ENCODE measurements at places on chromosomes 6 and 20. TPM values are rescaled to one million over a fixed set of nuclear protein-coding genes. Genes with fewer than 3 reads are reported as not detected.

DNA sequence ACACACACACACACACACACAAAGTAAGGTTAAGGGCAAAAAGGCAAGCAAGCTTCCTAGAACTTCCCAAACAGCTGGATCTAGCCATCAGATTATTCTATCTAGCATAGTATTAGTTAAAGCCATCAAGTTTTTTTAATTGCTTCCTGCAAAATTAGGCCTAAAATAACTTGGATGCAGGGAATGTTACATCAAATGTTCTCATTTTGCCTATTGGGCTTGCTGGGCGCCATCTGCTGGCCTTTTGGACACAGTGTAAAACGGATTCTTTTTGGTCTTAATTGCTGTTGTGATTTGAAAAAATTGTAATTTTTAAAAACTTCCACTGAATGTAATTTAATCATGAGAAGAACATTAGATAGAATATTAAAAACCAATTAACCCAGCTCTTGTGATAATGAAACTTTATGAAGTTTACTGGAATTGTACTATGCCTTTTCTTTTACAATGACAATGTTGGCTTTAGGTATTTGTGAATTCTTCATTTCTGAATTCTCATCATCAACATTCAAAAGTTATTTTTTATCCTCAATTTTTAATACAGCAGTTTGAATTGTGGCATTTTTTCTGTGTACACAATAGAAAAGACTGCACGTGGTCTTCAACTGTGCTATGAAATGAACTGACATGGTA lies 6.8 kb downstream of the MKKS start:
- peak; percentile 64 for DNase-seq

DNA sequence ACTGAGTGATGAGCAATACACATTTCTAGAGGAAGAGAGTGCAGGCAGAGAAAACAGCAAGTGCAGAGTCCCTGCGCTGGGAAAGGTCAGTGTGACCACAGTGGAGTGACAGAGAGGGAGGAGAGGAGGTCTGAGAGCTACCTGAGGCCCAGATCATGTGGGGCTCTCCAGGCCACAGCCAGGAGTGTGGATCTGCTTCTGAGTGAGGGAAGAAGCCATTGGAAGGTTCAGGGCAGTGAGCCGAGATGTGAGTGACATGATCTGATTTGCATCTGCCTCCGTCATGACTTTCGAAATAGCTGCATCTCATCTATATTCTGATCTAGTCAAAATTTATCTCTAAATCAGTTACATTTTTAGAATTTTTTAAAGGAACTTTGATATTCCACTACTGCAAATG lies 367.1 kb downstream of the PREX1 start:
- no peak for DNase-seq

GRCh38 chr6:33610779-33611732 lies 10.1 kb upstream of the ITPR3 start:
- DNase-seq = no peak

DNA sequence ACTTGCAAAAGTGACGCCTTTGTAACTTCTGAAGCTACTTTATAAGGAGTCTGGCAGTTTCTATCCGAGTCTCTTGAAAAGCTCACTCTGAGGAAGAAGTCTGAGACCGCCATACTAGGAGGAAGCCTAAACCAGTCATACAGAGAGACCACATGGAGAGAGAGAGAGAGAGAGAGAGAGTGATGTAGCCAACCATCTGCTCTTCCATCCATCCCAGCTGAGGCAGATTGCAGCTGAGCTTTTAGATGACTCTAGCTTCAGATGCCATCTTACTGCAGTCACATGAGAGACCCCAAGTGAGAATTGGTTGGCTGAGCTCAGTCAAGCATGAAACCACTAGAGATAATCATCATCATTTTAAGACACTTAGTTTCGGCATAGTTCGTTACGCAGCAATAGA lies 15.0 kb upstream of the DTNBP1 start:
- no peak for DNase-seq

GRCh38 chr6:107124934-107125348 lies 9.6 kb upstream of the BEND3 start:
- no peak for DNase-seq

DNA sequence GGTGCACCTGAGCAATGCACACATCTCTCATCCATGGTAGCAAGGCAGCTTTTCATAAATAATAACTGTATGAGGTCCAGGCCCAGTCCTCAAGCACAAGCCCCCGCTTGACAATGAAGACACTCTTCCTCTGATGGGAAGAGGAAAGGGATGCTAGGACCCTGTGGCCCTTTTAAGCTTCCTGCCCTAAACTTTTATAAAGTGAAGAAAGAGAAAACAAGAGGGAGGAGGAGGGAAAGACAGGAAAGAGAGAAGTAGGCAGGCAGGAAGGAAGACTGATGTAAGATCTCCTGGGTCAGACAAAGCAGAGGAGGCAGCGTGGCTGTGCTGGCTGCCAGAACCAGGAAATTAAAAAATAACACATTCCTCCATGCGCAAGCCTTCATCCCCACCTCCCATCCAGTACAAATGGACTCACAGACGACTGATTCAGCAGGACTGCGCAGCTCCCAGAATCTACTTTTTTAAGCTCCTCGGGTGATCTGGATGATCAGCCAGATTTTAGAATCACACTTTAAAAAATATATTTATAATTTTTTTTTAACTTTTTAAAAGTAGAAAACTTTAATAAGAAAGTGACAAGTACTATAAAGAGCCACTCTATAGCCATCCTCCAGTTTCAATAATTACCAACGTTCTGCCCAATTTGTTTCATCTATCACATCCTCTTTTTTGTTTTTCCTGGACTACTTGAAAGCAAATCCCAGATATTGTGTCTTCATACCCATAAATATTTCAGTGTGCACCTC lies 16.5 kb downstream of the TNFAIP3 start:
- no peak for DNase-seq

DNA sequence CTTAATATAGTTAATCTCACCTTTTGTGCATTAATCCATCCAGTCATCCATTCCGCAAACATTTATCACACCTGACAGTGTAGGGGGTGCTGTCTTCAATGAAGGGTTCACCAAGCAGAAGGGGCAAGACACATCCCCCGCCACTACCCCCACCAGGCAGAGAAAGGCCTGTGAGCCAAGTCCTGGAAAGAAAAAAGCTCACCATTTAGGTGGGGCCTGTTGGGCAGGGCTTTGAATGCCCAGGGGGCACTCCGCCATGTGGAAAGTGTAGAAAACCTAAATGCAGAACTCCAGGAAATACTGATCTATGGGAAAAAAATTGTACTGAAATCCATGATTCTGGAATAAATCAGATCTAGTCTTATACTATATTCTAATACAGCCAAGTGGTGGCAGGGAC lies 4.8 kb upstream of the STX16 start:
- DNase-seq = no peak

DNA sequence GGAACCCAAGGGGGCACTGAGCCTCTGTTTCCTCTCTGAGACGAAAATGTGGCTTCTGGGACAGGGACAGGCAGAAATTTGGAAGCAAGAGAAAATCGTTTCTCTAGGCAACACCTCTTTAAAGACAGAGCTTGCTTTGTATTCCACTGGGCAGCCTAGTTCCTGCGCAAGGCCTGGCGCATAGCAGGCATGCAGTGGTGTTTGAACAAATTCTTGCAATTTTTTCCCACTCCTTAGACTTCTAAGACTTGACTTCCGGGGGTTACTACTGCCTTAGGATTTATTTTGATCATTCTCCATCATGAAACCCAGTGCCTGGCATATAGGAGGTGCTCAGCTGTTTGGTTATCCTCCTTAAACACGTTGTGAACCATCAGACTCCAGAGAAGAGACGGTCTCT lies 249.0 kb upstream of the KCNG1 start:
- DNase-seq = no peak

GRCh38 chr6:139659196-139659595 lies 284.7 kb upstream of the CITED2 start:
- DNase-seq = no peak

GRCh38 chr20:49281913-49282467 lies 4.1 kb upstream of the ZNFX1 start:
- DNase-seq = no peak

GRCh38 chr6:121901432-121901831 lies 466.0 kb downstream of the GJA1 start:
- no peak for DNase-seq

DNA sequence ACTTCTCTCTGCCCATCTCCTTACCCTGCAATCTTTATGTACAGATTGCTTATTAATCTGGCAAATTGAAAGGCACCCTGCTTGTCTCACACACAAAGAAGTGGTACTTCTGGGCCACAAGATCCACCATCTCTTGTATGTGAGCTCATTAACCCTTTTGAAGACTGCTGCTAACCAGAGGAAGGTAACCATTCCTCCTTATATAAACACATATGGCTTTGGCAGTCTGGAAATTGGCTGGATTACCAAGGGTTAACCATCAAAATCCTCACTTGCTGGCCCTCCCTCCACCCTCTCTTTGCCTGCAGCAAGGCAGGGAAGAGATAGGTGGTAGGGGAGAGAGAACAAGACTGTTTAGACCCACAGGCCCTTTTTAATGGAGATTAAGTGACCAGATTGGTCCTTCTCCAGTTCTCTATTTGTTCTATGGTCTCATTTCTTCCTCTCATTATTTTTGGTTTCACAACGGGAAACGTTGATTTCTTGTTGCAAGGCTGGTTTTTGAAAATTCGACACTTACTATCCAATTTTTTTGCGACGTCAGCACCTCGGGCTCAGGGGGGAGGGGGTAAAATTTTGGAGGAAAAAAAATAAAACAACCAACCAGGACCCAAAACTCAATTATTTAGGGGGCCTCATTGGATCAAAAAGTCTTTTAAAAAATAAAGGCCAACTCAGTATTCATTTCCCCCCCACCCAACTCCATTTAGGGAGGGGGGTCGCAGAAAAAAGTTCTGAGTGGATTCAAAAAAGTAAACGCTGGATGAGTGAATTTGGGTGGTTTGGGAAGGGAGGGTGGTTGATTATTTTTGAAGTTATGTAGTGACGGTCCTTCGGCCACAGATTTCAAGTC lies 859 bp downstream of the PPP1R10 start:
- DNase-seq = peak; percentile 33

- DNase-seq = no peak
These were observed 105.4 kb downstream of the SNX5 start for GRCh38 chr20:17863209-17863576.

The LHFPL5 gene
- 0.17 TPM for total RNA-seq

The OVOL2 gene
- not detected for total RNA-seq

The RAET1E gene
- 1.3 TPM for total RNA-seq

The HLA-DRB5 gene
- 0.13 TPM for total RNA-seq

The BPIFB4 gene
- not detected for total RNA-seq

The TSPO2 gene
- total RNA-seq = not detected

Measured in LHCN-M2 (cell line).